ENCODE measurements at places on chromosomes 1 and 21.

- DNase-seq, result no peak
These were observed 130.4 kb upstream of the F3 start for GRCh38 chr1:94672001-94672400.

- DNase-seq, result no peak
These were observed 2.6 kb downstream of the CHML start for GRCh38 chr1:241637604-241638003.

- DNase-seq, result no peak
These were observed 201.1 kb upstream of the CHRM3 start for GRCh38 chr1:239185245-239185619.

GRCh38 chr1:175318633-175319032 is 126.1 kb upstream of the KIAA0040 start:
- DNase-seq, result no peak

- no peak for DNase-seq
These were observed 53.8 kb upstream of the PSEN2 start for GRCh38 chr1:226816576-226816975.

DNA sequence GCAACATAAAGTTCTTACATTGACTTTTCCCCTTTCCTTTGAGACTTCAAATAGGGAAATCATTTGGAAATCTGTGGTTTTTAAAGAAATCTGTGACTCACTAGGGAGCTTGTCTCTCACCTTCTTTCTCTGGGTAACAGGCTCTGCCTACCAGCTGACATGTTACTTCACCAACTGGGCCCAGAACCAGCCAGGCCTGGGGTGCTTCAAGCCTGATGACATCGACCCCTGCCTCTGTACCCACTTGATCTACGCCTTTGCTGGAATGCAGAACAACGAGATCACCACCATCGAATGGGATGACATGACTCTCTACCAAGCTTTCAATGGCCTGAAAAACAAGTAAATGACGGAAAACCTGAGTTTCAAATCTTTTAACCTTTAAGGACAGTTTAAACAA is 9.2 kb upstream of the CHIA start:
- no peak for DNase-seq

DNA sequence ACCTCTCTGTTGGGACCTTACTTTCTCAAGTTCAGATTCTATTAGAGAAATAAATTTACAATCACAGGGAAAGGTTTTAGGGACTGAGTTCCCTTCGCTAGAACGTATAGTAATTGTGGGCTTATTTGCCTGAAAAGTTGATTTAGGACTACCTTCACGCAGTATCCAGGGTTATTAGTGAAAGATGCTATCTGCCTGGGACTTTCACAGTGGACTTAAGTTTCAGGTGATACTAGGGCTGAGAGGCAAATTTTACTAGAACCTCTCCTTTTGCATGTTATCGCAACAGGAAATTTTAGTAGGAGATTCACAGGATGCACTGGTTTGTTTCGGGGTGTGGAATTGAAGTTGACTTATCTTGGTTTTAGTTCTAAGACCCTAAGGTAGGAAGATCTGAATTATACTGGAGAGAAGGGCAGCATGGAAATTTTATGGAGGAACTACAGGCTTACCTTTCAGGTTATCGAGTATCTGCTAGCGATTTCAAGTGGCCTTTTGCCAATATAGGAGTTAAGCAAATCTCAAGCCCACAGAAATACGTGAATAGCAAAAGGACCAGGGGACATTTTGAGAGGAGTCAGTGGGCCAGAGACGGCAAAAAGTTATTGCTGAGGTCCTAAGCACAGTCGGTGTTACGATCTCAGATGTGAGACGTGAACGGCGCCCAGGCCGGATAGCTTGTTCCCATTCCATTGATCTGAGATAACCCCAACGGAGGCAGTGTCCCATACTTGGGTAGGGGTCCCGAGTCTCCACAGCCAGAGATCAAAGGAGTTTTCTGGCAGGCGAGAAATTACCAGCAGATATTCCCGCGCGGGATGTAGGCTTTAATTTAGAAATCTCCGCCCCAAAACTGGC is 723 bp upstream of the GNAI3 start:
- peak; percentile 42 for DNase-seq

DNA sequence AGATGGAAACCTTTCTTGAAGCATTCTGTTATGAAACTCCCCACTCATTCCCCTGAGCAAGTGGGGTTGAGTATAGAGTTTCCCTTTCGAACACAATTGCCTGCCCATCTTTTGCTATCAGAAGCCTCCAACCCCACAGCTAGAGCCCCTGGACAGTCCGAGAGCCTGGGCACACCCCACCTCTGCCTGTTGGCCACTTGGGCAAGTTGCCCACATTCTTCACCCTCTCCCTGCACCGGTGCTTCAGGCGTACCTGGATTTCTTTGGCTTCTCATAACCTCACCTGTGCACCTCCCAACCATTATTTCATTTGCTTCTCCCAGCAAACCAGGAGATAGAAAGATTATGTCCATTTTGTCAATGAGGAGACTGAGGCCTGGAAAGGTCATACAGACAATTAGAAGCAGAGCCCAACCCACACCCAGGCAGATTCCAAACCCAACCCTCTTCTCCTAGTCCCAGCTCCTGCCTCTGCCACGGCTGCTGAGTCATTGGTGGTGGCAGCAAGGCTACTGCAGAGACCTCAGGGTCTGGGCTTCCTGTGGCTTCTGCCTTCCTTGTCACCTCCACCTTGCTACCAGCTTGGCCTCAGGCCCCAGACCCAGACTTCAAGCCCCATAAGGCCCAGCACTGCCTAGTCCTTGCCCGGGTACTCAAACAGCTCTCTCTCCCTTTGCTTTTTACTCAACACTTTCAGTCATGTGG is 118.7 kb upstream of the ZBTB40 start:
- no peak for DNase-seq

DNA sequence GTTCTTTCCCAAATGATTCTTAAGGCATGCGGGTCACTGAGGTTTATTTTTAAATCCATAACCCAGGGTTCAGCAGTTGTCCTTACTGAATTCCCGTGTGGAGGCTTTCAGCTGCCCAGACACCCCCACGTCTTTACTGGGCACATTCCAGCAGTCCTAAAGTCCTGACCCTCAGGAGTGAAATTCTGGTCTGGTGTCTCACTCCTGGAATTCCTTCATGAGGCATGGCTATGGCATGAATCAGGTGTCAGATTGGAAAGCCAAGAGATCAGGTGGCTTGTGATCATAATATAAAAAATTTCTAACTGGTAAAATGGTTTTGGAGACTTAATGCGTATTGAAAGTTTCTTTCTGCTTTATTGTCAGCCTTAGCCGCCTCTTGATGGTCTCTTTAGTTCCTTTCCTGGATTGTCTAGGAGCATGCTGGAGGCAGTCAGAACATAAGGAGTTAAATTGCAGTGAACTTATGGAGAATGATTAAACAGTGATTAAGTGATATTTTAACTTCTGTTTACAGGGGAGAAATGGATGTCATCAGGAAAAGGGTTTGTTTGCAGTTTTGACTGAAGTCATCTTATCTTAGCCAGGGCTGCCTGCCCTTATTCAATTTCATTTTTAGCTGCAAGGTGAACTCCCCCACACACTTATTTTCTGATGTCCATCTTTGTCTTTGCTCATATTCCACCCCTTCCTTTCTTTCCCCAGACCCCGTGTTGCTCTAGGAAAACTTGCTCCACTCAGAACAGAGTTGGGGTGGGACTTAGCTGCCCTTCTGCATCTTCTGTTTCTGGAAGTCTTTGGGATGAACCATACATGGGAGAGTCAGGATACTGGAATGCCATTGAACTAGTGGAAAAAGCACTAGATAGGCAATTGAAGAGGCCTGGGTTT is 25.7 kb upstream of the MACF1 start:
- DNase-seq, result no peak

DNA sequence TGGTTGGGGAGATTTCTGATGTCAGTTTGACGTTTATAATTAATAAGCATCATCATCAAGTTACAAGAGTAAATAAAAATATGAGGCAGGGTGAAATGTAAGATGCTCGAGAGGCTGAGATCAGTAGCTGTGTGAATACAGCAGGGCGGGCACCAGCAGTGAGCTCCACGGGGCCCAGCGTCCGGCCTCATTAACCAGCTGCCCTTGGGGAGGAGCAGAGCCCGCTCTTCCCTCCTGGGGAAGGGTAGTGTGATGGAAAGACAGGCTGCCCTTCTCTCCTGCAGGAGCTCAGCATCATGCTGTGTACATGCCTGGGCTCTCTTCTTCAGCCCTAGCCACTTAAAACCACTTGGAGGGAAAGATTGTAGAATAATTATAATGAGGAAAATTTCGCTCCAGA is 23.4 kb downstream of the PDE9A start:
- no peak for DNase-seq

DNA sequence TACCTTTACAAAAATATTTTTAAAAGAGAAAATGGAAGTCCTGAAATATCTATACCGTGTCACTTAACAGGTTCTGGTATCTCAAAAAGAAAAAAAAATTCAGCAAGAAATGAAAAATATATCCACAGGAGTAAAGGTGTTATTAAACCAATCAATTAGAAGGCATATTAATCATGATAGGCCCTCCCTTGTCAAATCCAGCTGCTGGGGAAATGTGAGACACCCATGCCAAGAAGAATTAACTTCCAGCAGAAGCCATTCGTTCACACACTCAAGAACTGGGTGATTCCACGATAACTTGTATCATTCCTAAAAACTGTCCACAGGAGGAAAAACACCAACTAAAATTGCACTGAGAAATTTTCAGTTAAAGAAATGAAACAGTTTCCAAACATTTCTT is 57.6 kb downstream of the APP start:
- DNase-seq, result no peak

DNA sequence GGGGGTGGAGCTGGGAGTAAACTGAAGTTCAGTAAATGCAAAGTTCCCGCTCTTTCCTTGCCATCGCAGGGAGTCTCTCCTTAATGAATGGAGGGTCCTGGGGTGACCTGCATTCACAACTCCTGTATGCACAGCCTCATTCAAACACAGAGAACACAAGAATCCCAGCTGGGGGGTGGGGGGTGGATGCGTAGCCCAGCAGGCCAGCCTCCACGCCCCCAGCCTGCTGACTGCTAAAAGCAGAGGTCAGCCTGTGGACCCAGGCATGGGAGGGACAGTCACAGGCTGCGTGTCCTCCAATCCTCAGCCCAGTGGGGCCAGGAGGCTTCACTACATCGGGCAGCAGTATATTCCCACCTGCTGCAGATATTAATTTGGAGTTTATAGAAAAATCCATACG is 263.1 kb downstream of the GRIK3 start:
- DNase-seq, result no peak

DNA sequence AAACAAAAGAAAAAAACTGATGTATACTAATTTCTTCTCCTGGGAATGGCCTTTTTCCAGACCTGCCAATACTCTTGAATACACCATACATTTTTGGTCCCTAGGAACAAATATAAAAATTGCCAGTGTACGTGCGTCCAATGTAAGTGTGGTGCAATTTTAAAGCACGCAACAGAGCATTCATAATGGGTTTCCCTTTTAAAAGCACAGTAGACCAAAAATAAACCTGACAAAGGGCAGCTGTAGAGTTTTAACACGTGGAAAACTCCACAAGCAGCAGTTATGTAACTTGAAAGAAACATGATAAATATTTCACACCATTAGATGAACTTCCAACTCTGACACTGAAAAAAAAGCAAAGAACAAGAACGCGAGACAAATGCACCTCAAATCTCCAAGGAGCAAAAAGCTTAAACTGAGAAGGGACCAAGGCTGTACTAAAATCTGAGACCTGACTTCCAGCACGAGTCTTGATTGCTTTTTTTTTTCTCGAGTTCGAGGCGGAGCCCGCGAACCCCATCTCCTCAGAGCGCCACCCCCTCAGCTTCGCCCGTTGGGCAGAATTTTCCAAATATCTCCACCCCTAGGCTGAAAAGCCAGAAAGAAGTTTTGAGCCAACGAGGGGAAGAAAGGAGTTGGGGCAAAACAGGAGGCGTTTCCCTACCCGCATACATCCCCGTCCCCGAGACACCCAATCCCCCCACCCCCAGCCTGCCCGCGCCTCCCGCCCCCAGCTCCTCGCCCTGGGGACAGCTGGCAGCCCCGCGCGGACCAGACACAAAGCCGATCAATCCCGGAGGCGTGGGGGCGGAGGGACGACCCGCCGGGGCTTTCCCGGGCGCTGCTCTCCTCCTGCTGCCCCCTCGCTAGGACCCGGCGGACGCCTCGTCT is at the start of gene JAM2:
Gene JAM2, plus strand, starts transcription at position 599 of the 891 bp plus-strand sequence. CDS start 564 bp downstream, outside the sequence.
- peak; percentile 43 for DNase-seq

GRCh38 chr21:16310176-16310575 is 580.4 kb downstream of the USP25 start:
- peak; percentile 35 for DNase-seq

- no peak for DNase-seq
These were observed 45.8 kb downstream of the DNAJC6 start for GRCh38 chr1:65355031-65355712.

DNA sequence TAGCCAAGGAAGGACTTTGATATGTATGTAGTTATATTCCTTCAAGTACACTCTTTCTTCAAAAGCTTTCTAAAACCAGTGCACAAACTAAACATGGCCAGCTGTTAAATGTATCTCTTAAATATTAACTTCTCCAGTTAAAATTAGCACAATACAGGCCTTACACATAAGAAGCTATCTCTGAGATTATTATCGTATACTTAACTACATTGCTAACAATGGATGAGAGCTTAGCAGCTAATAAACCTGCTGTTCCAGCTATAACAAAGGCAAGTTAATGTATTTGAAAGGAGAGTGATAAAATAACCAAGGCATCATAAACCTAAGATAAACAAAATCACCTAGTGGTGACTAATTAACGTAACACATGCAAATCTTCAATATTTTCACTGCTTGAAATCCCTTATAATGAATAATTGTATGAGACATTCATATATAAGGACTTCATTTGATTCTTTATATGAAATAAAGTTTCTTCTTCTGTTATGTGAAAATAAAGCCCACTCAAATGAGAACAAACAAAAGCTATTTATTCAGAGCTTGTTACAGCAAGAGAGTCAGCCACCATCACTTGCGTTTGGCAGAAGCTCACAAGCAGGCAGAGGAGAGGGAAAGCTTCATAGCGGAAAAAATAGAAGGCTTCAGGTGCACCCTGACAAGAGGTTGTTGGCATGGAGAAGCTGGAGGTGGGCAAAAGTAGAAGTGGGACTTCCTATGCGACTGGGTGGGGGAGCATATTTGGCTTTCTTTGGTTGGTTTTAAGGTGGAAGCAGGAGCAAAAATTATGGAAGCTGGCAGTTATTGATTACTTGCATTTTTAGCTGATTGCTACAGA is 274.1 kb upstream of the CHRM3 start:
- no peak for DNase-seq

- no peak for DNase-seq
These were observed 5.2 kb downstream of the MTARC1 start for GRCh38 chr1:220791956-220792355.
